ENCODE measurements at places on chromosomes 2 and 18.

DNA sequence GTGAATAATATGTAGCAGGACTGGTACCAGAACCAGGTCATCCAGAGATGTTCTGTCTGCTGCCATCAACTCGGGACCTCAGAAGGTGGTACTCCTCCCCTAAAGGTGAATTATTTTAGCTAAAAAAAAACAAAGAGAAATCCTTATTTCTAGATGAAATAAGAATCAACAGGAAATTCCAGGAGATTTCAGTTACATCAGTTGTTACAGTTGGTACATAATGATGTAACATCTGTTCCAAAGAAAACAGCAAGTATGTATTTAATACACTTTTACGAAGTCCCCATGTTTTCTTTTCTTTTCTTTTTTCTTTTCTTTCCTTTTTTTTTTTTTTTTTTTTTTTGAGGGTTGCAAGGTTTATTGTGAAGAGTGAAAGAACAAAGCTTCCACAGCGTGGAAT lies 33.6 kb upstream of the CD28 start:
- DNase-seq, result no peak

DNA sequence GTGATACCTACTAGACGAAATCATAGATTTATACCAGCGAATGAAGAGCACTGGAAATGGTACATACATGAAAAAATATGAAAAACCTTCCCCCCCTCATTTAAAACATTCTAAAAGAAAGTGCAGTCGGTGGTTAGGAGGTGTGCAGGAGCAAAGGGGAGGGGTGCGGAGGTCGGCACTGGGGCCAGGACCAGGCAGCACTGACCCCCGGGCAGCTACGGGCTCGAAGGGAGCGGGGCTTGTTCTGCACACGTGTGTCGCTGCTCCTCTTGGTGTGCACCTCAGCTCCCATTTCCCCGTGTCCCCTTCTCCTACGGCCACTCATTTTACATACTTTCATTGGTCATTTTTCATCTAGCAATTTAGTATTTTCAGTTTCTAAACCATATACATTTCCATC lies 89.0 kb downstream of the LAMA1 start:
- DNase-seq, result no peak

DNA sequence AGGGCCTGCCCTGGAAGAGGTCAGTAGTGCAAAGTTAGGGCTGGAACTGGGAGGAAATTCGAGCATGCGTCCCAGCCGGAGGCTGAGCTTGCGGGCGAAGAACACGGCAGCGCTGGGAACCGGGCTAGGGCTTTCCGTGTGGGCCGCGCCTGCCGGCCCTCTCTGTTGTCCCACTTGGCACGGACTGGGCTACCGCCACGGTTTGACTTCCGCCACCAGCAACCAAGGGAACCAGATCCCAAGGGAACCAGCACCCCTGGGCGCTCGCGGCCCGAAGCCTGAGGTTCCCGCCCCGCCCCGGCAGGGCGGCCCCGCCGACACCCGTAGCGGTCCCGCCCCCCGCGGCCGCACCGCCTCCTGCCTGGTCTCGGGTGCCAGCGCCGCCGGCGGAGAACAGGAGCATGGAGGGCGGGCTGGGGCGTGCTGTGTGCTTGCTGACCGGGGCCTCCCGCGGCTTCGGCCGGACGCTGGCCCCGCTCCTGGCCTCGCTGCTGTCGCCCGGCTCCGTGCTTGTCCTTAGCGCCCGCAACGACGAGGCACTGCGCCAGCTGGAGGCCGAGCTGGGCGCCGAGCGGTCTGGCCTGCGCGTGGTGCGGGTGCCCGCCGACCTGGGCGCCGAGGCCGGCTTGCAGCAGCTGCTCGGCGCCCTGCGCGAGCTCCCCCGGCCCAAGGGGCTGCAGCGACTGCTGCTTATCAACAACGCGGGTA lies at the start of gene SPR:
SPR (plus strand) TSS at position 377 of the 708 bp plus-strand sequence; CDS start at position 402, 25 bp downstream.
- peak; percentile 39 for DNase-seq

DNA sequence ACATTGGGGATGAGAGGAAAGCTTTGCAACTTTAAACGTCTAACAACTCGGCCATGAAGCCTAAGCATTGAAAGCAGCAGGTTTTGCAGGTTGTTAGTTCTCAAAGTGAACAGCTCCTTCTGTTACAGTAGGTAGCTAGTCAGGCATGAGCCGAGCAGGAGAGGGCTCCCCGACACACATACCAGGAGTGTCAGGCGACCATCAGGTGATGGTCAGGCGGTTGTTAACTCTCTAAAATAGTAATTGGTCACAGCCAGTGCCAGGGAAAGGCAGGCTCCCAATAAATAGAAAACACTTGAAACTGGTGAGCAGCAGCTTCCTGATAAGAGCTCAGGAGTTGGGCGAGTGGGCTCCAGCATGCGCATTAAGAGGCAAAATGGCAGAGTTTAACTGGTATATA lies 53.5 kb upstream of the DAPL1 start:
- DNase-seq, result no peak

GRCh38 chr2:54040685-54041084 lies 69.9 kb upstream of the PSME4 start:
- DNase-seq, result no peak

Data from activated T-cell treated with anti-CD3 and anti-CD28 coated beads for 4 hours (primary cell).